HFF-Myc (cell line): ENCODE measurements at places on chromosomes 2 and 18.

DNA sequence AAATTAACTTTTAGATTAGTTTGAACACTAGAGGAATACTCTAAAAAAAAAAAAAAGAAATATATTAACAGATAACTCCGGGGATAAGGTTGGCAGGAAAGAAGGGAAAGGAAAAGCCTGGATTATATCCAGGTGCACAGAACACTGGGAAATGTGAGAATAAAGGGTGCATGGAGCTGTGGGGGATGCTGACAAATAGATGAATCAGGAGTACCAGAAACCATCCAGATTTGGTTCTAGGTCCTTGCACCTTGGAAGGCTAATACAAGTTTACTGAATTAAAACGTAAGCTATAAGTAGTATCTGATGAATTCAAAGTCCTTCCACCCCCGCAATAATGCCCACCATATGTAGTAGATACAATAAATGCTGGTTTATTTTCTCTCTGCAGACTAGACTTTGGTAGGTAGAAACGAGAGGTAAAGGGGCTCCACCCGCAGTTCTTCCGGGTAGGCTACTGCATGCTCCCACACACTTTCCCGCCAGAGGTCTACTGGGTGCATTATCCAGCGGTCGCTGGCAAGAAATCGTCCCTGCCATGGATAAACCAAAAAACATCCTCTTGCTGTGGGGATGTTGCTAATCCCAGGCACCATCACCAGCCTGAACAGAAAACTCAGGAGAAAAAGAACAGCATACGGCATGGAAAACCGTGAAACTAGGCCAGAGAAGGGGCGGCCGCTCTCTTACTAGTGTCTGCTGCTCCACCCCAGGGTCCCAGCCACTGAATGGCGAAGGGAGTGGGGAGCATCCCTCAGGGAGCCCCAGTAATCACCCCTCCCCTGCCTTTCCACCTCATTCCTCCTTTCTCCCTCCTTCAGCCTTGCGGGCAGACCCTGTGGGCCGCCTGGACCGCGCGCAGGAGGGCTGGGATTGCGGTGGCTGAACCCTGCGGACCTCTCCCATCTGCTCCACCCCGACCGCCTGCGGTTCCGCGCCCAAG lies 1.5 kb downstream of the CNRIP1 start:
- DNase-seq, result no peak

DNA sequence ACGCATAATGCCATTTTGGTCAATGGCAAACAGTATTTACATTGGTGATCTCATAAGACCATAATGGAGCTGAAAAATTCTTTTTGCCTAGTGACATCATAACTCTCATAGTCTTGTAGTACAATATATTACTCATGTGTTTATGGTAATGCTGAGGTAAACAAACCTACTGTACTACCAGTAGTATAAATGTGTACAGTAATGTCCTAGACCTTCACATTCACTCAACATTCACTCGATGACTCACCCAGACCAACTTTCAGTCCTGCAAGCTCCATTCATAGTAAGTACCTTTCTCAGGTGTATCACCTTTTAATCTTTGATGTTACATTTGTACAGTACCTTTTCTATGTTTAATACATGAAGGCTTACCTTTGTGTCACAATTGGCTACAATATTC lies 558.2 kb upstream of the PIK3C3 start:
- no peak for DNase-seq

DNA sequence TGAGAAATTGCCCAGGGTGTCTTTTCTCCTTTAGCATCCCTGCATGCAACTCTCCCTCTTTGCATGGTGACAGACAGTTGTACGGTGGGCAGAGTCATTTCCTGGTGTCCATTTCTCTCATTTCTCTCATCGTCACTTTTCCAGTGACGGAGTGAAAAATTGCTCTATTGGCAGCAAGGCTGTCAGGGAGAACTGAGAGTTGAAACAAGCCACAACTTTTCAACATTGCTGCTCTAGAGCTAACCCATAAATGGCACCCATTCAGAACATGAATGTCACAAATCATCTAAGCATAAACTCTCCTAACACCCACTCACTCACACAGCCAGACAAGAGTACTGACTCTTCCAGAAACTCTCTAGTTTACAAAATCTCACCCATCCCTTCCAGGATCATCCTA lies 55.7 kb downstream of the ZC3H8 start:
- no peak for DNase-seq

GRCh38 chr2:3160751-3161330 lies 216.8 kb downstream of the EIPR1 start:
- DNase-seq, result no peak

DNA sequence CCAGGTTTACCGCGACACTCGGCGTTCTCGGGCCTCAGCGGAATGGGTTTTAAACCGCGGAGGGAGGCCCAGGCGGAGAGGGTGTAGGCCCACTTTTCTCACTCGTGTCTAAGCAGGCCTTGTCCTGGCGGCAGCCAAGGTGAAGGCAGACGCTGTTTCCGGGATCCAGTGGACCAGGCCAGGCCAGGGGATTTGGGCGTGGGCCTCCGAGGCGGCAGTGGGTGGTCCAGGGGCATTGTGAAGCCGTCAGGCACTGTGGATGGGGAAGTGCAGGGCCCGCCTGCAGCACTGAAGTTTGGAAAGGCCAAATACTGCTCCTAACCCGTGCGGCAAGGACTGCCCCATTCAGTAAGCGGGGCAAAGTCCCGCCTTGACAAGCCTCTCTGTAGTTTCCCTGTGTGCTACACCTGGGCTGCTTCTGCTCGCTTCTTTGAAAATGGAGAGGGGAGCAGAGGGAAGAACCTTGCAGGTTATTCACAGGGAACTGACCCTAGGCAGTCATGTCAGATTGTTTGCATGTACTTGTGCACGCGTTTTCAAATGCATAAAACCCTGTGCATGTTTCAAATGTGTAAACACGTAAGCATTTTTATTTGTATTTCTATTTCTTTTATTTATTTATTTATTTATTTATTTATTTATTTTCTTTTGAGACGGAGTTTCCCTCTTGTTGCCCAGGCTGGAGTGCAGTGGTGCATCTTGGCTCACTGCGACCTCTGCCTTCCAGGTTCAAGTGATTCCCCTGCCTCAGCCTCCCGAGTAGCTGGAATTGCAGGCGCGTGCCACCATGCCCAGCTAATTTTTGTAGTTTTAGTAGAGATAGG lies 7.5 kb upstream of the DLX2 start:
- no peak for DNase-seq

DNA sequence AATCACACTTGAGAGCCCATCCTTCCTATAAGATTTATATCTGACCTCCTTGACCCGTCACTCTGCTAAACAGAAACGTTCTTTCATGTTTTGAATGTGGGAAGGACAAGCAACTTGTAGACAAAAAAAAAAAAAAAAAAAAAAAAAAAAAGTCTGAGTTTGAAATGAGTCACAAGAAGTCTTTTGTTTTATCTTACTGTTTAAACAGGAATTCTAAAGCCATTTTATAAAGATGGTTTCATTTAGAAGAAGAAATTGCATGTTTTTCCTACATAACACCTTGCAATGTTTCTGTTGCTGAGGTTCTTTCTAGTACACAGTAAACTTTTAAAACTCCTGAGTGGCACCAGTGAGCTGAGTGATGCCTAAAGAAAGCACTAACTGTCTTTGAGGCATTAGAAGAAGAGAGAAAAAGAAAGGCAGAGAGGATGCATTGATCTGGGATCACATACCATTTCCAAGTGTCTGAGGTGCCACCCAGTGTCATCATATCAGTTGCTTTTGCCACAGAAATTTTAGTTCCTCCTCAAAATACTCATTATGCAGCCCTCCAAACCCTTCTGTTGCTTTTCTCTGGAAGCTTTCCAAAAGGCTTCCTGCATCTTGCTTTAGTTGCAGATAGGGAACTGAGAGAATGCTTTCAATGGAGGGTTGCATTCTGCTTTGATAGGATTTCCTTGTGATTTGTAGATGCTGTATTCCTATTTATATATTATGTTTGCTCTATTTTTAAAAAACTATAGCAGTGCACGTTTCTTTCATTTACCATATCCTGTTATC lies 69.1 kb downstream of the ACVR2A start:
- no peak for DNase-seq

DNA sequence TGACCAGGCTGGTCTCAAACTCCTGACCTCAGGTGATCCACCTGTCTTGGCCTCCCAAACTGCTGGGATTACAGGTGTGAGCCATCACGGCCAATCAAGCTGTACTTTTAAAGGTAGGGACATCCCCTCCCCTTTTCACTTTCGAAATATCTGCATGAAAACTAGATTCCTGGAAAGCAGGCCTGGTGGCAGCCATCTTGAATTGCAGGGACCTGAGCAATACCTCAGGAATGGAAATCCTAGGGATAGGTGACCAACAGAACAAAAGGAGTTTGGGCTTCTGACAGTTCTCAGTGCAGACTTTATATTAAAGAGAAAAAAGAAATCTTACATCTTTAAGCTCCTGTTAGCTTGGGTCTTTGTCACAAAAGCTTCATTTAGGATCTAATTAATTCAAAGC lies 62.6 kb downstream of the KLF7 start:
- no peak for DNase-seq

- DNase-seq, result no peak
These were observed 11.8 kb downstream of the CHRNA1 start for GRCh38 chr2:174752403-174753037.

- DNase-seq, result no peak
These were observed at the start of gene MYO1B for GRCh38 chr2:191245046-191245868. MYO1B (plus strand) TSS chr2:191245404; CDS start chr2:191276896, 31,492 bp downstream.

DNA sequence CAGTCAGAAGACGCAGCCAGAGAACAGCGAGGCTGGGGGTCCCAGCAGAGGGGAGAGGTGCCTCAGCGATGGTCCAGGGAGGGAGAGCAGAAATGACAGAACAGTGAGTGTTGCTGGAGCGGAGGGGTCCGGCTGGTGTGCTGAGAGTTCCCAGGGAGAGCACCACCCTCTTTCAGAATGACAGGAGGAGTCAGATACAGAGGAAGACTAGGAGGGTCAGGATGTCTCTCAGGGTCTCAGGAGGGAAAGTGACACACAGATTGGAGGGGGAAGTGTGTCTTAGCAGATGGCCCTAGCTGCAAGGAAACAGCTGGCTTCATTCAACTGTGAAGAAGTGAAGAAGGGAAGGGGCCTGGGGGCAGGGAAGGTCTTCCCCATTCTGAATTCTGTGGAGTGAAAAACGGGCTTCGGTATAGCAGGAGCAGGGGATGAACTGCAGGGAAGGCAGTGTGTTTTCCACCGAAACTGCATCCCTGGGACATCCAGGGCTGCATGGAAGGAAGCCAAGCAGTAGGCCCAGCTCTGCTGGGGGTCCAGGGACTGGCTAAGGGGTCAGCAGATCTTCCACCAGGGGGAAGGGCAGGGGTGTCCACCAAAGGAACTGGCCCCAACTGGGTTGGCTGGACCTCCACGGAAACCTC lies 90.0 kb upstream of the OTOS start:
- DNase-seq, result no peak

DNA sequence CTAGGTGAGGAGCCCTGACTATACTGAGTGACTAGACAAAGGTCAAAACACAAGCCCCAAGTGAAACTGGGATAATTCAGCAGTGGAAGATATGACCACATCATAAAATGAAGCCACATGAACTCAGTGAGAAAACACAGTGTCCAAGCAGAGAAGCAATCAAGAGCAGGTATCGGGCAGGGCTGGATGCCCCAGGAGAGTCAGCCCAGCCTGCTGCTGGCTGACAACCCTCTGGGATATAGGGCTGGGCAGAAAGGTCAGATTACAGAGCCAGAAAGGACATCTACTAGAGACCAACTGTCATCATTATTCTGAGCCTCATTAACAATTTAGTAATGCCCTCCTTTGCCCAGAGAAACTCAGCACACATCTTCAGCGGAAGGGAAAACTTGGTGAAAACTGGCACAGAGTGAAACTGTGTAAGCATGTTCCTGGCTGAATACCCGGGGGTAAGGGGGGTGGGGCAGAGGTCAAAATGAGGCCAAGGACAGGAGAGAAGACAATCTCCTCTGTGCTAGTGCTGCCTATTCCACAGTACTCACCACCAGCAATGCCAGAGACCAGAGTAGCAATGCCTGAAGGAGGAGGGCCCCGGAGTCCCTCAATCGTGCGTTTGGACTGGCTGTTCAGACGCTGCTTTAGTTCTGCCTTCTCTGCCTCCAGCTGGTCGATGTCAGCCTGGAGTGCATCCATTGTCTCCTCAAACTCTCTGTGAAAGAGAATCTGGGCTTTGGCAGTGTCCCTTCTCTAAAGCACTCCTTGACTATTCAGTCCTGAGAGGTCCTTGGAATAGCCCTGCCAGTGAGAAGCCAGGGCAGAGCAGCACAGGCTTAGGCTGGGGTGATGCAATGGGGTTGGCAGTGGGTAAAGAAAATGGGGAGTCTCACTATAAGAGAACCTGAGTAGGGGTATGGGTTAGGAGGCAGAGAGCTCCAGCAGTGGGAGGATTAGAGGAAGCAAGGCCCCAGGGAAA lies 15.3 kb downstream of the DCTN1 start:
- DNase-seq, result no peak

DNA sequence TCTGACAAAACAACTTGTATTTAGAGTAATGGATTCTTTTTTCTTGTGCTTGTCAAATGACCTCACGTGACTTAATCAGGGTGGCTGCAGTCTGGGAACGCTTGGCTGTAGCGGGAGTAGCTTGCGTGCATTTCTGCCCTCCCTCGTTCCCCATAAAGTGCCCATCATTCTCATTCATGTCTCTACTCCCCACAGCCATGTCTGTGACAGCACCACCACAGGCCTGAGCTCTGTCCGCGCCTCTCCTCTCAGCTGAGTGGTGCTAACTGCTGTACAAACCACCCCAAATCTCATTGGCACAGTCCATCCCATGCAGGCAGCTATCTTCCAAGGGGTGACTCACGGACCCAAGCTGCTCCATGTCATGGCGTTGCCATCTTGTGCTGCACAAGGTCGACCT lies 161.7 kb downstream of the TSN start:
- no peak for DNase-seq

DNA sequence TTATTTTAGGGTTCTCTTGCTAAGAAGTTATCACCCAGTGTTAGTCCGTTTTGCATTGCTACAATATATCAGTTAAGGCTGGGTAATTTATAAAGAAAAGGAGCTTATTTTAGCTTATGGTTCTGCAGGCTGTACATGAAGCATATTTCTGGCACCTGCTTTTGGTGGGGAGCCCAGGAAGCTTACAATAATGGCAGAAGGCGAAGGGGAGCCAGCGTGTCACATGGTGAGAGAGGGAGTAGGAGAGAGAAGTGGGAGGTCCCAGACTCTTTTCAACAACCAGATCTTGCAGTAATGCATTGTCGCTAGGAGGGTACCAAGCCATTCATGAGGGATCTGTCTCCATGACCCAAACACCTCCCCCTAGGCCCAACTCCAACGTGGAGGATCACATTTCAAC lies 688.8 kb upstream of the PIK3C3 start:
- no peak for DNase-seq

GRCh38 chr2:74779265-74779558 lies 54.7 kb upstream of the HK2 start:
- DNase-seq, result no peak

DNA sequence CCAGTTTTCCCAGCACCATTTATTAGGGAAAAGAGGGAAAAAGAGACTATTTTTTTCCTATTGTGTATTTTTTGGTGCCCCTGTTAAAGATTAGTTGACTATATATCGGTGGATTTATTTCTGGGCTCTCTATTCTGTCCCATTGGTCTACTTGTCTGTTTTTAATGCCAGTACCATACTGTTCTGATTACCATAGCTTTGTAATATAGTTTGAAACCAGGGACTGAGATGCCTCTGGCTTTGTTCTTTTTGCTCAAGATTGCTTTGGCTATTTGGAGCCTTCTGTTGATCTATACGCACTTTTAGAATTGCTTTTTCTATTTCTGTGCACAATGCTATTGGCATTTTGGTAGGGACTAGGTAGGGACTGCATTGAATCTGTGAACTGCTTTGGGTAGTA lies 151.7 kb downstream of the ADCYAP1 start:
- DNase-seq, result no peak

GRCh38 chr2:68253219-68254068 lies 1.1 kb upstream of the PPP3R1 start:
- DNase-seq, result no peak

- peak; percentile 17 for DNase-seq
These were observed 1652.4 kb upstream of the TMEFF2 start for GRCh38 chr2:193847130-193847529.
